Activated T-helper 2 cell treated with anti-CD3 and anti-CD28 coated beads, Interferon-gamma antibody, Interleukin-2, Interleukin-4, amounts not matched to agents 10 μg/mL and 5 μg/mL and 100 μg/mL, durations not matched to agents 14 hours and 24 hours and 36 hours (primary cell): ENCODE measurements at places on chromosomes 6 and 20.

GRCh38 chr20:13139459-13140150 is 81.5 kb upstream of the ISM1 start:
- DNase-seq = no peak

DNA sequence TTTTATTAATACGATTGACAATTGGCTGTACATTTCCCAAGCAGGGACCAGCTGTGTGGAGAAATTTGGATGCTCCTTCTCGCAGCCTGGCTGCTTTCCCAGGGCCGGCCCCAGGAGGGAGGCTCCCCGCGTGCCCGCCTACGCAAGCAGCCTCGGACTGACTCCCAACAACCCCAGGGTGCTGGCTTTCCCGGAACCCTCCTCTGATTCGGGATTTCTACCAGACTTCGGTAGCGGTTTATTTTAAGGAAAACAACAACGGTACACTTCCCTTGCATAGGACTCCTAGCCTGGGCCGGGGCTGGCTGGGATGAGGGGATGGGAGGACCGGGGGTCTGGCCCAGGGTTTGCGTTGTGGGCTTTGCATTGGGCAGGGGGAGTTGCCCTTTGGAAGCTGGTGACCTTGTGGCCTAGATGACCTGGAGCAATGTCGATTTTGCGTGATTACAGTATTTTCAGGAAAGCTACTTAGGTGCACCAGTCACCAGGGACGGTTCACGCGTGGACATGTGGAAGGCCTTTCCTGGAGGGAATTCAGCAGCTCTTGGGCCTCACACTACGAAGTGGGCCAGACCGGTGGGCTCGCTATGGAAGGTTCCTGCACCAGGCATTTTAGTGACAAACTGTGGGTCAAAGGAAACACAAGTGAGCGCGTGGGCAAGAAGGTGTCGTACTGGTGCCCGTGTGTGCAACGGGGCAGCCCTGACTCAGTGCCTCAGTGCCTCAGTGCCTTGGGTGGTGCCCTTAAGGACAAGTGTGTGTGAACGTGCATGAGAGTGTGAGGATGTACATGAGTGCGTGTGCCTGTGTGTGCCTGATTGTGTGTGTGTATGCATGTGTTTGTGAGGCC is 20.7 kb upstream of the PHACTR3 start:
- DNase-seq = no peak

- no peak for DNase-seq
These were observed 45.7 kb downstream of the CTCFL start for GRCh38 chr20:57479196-57479595.

DNA sequence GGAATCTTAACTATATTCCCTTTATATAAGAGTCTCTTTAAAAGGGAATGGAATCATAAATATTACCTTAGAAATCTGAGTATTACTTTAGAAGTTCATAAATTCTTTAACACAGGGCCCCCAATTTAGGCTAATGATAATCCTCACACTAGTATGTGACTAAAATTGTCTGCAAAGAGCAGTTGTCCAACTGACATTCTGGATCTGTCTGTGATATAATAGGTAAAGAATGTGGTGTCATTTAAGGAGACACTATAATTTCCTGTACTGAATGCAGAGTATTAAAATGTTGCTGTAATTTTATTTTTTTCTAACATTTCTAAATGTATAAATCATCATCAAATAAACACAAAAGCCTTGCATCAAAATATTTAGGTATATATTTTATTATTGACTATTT is 128.5 kb upstream of the DST start:
- no peak for DNase-seq

- peak; percentile 24 for DNase-seq
These were observed 80.7 kb upstream of the CCN6 start for GRCh38 chr6:111973118-111973761.

- DNase-seq = no peak
These were observed 51.9 kb downstream of the GCLC start for GRCh38 chr6:53492860-53493634.

DNA sequence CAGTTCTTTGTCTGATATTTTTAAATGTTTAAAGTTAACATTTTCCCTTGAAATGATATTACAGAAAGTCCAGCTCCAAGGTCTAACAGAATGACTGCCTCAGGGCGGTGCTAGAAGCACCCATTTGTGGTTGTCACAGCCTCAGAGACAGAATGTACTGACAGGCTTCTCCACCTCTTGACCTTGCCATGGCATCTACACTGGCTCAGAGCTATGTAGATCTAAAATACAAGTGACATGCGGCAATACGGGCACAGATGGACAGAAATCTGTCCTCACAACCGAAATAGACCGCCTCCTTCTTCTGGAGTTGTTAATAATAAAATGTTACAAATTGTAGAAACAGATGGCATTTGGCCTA is 167.2 kb upstream of the THEMIS start:
- no peak for DNase-seq

GRCh38 chr6:165181951-165182414 is 127.4 kb downstream of the C6orf118 start:
- DNase-seq = no peak

- DNase-seq = no peak
These were observed 4.6 kb downstream of the CST7 start for GRCh38 chr20:24953621-24954133.

- no peak for DNase-seq
These were observed 68.4 kb upstream of the RBM24 start for GRCh38 chr6:17212546-17213371.

DNA sequence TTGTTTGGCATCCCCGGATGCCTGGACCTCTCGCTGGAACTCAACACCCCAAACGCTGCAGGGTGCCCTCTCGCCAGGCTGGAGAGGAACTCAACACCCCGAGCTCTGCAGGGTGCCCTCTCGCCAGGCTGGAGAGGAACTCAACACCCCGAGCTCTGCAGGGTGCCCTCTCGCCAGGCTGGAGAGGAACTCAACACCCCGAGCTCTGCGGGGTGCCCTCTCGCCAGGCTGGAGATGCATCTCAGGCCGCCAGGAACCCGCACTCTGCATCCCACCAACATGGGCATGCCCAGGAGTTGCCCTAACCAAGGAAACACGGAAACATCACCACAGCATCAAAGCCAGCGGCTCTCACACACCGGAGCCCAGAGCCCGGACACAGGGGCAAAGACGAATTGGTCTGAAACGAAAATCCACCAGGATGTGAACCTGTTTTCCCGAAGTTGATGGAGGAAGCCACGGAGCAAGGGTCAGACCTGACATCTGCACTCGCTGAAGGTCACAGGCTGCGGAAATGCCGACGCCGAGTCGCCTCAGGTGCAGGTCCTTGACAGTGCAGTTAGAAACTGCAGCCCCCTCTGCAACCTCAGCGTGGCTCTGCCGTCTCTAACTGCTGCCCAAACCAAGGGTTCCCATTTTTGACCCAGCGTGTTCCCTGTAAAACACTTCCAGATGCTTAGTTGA is 37.5 kb downstream of the DLL1 start:
- DNase-seq = no peak

- peak; percentile 53 for DNase-seq
These were observed at the start of gene SAMD10 for GRCh38 chr20:63979557-63980316. Gene SAMD10, minus strand, starts transcription at chr20:63979642. Its CDS starts 175 bp downstream, at chr20:63979467.

DNA sequence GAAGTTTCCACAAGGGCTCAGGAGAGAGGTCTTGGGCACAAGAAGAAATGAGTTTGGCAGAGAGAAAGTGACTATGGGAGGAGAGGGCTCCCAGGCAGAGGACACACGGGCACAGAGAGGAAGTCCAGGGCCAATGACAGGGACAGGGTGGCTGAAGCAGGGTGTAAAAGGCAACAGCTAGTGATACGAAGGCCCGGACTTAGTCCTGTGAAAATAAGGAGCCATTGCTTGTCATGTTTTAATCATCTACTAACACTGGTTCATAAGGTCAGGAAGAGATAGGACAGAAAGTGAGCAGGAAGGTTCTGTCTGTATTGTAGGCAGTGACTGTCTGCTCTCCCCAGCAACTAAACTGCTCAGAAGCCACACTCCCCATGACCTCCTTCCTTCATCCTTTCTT is 204.7 kb upstream of the SHLD1 start:
- no peak for DNase-seq

- DNase-seq = no peak
These were observed 15.5 kb downstream of the MYBL2 start for GRCh38 chr20:43682446-43682845.

DNA sequence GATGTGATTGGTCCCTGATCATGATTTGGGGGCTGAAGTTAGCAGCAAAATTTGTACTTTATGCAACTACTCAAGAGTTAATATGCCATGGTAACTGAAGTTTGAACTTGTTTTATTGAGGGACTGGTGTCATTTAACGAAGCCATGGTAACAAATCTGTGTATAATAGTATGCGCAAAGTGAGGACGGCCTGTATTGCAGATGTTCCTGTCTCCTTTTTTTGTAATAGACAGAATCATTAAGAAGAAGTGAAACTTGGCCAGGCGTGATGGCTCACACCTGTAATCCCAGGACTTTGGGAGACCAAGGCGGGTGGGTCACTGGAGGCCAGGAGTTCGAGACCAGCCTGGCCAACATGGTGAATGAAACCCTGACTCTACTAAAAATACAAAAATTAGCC is 22.3 kb downstream of the RPRD1B start:
- DNase-seq = no peak

DNA sequence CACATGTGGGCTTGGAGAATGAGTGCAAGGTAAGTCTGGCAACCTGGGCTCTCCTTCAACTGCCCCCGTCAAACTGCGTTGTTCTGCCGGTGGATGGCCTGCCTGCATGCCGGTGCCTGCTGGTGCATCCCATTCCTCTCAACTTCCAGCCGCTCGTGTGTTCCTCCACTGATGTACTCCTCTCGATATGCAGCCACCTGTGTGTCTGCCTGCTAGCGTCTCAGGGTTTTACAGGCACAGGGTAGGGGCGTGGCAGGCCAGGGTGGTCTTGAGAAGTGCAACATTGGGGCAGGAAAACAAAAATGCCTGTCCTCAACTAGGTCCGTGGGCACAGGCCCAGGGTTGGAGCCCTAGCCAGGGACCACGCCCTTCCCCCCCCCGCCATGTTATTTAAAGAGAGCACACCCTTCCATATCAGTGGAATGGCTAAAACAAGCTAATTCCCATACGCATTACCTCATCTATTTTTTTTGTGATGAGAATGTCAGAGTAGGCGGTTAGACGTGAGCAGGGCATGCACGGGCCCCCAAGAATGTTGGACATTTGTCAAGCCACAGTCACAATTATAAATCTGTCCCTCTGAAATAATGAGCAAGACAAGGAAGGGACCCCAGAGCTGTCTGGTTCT is 33.2 kb downstream of the SERPINB6 start:
- DNase-seq = no peak

DNA sequence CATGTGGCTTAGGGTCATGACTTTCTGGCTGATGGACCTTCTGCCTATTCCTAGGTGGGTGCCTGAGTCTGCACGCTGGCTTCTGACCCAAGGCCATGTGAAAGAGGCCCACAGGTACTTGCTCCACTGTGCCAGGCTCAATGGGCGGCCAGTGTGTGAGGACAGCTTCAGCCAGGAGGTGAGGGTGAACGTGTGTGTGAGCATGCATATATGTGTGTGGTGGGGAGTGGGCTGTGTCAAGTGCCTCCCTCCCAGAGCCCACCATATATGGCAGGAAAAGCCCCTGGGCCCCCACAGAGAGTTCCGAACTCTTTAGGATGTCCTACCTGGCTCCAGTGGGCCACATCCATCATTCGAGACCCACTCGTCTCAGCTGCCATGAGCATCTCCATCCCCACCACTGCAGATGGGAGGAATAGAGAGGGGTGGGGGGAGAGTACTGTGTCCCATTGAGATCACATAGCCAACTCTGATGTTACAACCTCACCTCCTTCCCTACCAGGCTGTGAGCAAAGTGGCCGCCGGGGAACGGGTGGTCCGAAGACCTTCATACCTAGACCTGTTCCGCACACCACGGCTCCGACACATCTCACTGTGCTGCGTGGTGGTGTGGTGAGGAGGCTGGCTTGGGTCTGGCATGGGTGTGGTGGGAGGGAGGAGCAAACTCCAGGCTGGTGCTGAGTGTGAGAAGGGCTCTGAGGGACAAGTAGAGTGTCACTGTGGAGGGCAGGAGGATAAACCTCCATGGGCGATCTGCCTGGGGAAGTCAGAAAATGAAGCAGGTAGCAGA is 3.2 kb downstream of the SLC22A7 start:
- DNase-seq = no peak

DNA sequence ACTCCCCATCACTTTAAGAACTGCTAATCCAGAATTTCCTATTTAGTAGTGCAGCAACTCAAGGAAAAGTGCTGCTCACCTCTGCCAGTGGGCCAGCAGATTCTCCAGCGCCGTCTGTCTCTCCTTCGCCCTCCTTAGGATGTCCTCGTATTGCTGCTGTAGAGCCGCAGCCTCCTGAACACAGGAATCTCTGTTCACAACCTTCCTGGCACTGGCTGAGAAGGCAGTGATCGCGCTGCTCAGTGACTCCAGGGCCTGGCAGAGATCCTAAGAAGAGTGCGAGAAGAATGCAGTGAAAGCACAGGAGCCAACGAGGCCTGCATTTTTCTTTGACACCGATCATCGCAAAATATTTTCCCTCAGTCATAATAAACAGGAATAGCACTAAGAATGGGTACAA is 209.0 kb downstream of the SYNE1 start:
- DNase-seq = no peak

DNA sequence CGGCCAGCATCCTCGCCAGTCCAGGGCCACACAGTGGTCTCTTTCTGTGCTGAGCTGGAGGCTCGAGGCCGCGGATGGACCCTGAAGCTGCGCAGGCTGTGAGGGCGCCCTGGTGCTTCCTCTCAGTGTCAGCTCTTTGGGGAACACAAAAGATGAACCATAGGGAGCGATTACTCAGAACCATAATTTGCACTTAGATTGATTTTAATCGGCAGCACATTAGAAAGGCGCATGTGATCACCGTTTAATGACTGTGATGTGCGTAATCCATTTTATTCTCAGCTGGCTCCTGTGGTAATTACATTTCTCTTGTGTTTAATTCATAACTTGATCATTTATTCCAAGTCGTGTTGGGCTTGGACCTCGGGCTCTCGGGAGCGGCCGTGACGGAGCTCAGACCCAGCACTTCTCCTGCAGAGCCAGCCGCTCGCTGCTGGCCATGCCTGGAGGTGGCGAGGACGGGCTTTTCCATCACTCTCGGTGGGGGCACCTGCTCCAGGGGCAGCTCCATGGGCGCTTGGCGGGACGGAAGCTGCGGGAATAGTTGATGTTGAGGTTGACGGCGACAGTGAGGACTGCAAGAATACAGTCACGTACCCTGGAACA is 25.6 kb upstream of the NTSR1 start:
- DNase-seq = no peak

GRCh38 chr6:137284811-137285110 is 65.6 kb upstream of the IFNGR1 start:
- DNase-seq = no peak

- no peak for DNase-seq
These were observed 1.0 kb downstream of the NSFL1C start for GRCh38 chr20:1465470-1466210.

DNA sequence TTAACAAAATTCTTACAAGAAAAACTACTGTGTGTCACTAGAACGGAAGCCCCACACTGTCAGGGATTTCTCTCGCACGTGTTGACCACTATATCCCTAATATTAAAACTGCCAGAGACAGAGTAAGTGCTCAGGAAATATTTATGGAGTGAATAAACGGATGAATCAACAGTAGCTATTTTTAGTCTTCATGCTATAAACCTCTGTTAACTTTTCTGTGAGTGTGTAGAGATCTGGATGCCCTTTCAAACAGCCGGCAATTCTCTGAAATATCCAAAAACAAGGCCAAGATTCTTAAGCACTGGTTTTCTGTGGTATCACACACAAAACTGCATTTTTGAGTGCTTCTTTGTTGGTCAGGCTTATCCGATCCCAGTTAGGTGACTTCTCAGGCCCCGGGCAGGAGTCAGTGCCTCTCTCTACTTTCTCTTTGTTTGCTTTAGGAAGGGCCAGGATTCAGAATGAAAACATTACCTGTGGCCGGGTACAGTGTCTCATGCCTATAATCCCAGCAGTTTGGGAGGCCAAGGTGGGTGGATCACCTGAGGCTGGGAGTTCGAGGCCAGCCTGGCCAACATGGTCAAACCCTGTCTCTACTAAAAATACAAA is 15.7 kb downstream of the ATP9A start:
- no peak for DNase-seq
